ENCODE measurements at places on chromosomes 6 and 20.

DNA sequence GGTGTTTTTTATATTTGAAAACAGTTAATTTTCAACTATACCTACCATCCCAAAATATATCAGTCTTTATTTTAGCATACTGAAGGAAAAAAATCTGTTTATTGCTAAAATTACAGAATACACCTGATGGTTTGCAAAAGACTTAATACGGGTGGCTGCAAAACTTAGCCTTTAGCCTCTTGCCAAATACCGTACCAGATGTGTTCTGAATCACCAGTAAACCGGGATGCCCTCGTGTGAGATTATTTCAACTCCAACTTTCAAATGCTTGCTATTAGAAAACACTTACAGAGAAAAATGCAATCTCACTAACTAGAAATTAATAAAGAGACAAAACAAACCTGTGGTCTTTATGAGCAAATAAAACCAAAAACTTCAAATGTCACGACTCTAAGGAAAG, 36.0 kb downstream of the REV3L start:
- DNase-seq, result no peak

- DNase-seq, result no peak
Measured at GRCh38 chr6:126773112-126773805, 345.2 kb upstream of the RSPO3 start.

DNA sequence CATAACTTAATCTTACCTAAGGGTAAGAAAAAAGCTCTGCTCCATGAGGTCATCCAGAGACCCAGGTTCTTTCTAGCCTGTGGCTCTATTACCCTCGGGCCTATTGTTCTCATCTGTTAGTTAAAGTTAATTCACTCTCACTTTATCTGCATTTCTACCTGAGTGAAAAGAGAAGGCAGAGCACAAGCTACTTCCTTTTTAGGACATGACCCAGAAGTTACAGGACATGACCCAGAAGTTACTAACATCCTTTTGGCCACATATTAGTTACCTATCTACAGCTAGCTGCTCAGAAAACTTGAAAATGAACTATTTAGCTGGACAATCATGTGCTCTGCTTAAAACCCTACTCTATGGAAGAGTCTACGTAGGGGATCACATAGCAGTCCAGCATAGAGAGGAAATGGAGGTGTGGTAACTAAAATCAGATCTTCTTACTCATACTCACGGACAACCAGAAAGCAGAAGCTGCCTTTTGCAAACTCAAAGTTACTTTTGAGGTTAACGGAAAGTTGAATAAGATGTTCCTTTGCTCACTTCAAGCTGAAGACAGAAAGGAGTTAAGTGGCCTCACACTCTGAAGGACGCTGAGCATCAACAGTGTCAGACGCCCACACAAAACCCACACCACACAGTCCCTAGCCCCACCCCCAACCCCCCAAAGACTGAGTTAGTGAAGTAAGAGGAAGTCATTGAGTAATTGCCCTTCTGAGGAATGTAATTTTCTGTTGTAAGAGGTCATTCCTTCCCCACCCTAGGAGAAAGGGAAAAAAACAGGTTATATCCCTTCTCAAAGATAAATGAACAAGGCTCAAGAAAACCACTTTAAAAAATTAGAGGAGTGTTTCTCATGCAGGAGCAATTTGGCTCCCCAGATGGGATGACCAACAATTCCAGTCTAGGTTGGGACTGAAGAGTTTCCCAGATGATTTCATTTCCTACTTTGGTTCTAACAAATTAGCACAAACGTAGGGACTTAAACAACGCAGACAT, 45.9 kb upstream of the TAB2 start:
- DNase-seq, result peak; percentile 35

DNA sequence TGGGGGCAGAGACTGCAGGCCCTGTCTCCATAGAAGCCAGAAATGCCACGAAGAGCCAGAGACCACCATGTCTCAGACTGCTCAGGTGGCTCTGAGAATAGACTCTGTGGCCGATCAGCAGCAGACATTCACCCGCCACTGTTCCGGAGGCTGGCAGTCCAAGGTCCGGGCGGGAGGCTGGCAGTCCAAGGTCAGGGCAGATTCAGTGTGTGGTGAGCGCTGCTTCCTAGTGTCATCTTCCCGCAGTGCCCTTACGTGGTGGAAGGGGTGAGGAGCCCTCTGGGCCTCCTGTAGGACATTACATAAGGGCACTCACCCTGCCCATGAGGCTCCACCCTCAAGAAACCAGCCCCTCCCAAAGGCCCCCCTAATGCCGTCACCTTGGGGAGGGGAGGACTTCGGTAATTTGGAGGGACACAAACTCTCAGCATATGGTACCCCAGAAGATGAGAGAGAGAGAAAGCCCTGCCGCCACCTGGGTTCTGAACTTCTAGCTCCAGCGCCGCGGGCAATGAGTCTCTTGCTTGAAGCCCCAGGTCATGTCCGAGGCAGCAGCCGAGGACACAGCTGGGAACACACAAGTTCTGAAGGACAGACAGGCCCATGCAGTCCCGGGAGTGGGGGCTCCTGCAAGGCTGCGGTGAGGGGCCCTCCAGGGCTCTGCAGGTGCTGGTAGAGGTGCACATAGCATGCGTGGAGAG, 36.4 kb downstream of the DACT2 start:
- no peak for DNase-seq
